Dorsolateral prefrontal cortex (tissue), 122 donors: ENCODE measurements at places on chromosomes 5 and 9. TPM values are rescaled to one million over a fixed set of nuclear protein-coding genes. Genes with fewer than 3 reads are reported as not detected.
A peak's percentile ranks its signal among the peaks of the same experiment; 100 is the strongest.

- no peak for DNase-seq
Observed at GRCh38 chr9:108073823-108074222, 584.3 kb upstream of the KLF4 start.

DNA sequence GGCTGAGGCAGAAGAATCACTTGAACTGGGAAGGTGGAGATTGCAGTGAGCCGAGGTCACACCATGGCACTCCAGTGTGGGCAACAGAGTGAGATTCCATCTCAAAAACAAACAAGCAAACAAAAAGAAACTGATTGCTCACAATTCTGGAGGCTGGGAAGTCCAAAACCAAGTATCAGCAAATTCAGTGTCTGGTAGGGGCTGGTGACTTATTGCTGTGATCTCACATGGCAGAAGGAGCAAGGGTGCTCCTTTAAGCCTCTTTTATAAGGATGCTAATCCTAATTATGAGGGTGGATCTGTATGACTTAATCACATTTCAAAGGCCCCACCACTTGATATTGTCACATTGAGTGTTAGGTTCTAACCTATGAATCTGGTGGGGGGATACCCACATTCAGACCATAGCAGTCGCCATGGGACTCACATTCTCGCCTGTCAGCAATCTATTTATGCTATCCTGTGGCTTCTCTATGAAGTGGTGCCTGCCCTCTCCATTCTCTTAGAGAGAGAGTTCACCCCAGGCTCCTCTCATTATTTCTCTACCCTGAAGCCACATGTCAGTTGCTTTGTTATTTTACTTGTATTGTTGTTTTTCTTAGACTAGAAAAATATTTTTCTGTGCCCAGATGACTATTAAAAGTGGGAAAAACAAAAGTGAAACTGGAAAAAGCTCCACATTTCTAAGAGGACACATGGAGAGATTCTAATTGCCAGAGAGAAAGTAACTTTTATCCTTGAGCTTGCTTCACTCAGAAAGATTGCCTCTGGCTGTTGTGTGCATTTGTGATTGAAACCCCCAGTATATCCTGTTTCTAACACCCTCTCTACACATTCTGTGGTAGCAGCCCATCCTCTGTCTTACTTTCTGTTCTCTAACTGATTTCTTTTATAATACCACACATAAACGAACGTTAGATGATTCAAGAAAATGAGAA is 18.8 kb upstream of the PRLR start:
- no peak for DNase-seq

DNA sequence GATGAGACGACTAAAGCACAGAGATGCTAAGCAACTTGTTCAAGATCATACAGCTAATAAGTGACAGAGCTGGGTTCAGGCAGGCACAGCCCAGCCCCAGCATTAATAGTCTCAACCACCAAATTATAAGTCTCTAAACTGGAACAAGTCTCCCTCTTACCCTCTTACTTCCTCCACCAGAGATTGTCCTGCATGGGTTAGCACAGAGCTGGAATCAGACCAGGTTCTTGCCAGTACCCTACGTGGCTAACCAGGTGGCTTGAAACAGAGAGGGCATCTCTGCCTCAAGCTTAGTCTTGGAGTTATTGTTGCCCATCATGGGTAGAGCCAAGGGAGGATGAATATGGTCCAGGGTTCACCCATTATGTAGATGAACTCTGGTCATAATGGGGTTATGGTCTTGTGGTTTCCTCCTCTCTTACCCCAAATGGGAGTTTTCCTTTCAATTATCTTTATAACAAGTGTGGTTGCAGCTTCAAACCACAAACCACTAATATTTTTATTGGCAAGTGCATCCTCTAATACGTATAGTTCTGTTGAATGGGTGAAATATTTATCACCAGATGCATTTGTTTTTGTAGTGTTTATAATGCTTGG is 8.3 kb upstream of the XPA start:
- DNase-seq = no peak

GRCh38 chr5:113760486-113760885 is 247.0 kb downstream of the YTHDC2 start:
- no peak for DNase-seq

The HTR4 gene
- 6.6 TPM for total RNA-seq

DNA sequence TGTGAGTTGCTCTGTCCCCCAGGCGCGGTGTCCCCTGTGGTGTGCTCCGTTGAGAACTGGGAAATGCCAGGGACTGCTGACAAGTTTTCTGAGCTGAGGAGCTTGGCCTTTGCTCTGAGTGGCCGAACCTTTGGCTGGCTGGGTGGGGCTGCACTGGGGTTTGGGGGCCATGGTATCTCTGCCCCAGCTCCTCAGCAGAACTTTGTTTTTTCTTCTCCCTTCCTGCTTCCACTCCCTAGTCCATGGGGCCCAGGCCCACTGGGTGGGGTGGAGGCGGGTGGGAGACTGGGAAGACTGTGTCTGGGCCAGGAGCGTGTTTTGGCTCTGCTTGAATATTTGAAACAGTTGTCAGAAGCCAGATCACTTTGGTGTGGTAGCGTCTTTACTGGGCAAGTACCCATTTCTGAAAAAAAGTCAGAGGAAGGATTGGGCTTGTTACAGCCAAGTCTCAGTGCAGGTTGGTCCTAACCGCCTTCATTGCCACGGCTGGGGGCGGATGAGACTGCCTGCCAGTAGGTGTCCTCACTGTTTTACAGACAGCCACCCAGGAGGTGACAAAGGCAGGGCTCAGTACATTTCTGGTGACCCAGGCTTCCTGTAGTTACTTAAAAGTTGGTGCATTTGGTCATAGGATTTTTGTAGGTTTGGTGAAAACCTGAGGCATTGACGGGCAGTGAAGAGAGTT is 92.7 kb downstream of the DAB2IP start:
- peak; percentile 66 for DNase-seq

DNA sequence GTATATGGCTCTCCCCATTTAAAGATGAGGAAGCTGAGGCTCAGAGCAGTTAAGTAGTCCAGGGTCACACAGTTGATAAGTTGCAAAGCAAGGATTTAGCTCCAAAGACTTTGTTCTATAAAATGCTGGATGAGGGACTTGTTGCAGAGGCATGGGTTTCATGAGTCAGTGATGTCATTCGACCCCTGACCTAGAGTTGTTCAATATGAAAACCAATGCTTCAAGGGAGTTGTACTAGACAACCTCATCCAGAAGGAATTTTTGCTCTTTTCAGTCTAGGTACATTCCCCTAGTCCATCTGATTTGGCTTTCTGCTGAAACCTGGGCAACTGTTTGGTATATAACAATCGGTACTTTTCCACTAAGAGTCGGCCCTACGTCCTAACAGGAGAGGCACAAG is 550.4 kb downstream of the EBF1 start:
- no peak for DNase-seq

- DNase-seq = no peak
Observed at GRCh38 chr9:15248081-15248480, 58.9 kb downstream of the TTC39B start.

The UBE2QL1 gene
- 58.7 TPM for total RNA-seq

The PGM5 gene
- 5.7 TPM for total RNA-seq

GRCh38 chr5:146751781-146752401 is 126.7 kb downstream of the PPP2R2B start:
- no peak for DNase-seq

- DNase-seq = no peak
Observed at GRCh38 chr9:133787754-133788025, 49.5 kb upstream of the SARDH start.

GRCh38 chr9:91422758-91423711 is 597 bp downstream of the NFIL3 start:
- peak; percentile 54 for DNase-seq

The MYOZ3 gene
- 4.1 TPM for total RNA-seq

- DNase-seq = no peak
Observed at GRCh38 chr5:14716755-14717752, 52.5 kb downstream of the OTULIN start.

DNA sequence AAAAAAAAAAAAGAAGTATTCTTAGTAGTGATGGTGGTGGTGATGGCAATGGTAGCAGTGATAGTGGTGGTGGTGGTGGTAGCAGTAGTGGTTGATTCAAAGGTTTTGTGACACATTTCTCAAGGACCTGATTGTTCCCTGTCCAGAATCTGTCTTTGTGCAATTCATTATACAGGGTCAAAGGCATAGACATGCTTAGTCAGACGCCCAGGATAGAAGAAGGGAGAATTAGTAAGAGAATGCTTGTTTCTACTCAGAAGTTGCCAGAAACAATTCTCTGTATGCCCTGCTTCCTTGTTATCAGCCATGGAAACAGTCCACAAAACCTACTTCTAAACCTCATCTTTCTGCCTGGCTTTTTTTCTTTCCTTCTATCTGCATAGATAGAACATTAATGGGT is 89.4 kb downstream of the SLC44A1 start:
- DNase-seq = no peak
